GM19239 (cell line): ENCODE measurements at places on chromosomes 4 and X.

- peak; percentile 33 for DNase-seq
Observed at GRCh38 chr4:184955636-184956035, 62.7 kb upstream of the HELT start.

GRCh38 chr4:38310446-38311043 is 350.3 kb downstream of the PTTG2 start:
- peak; percentile 58 for DNase-seq

DNA sequence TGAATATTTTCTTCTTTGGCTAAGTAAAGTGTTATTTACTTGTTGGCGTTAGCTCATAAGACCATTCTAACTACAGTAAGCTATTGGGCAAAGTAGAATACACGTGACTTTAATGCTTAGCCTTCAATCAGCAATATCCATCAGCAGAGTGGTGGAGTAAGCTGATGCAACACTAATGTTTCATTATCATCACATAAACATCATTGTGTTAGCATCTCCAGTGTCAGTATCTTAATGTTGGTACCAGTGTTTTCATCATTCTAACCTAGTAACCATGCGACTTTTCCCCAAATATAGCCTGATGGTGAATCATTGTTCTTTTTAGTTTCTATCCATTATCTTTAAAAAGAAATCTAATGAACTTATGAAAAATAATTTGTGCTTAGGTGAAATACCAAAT is 48.5 kb downstream of the APOOL start:
- DNase-seq: no peak

- no peak for DNase-seq
Observed at GRCh38 chrX:39309721-39310152, 508.5 kb downstream of the MID1IP1 start.

DNA sequence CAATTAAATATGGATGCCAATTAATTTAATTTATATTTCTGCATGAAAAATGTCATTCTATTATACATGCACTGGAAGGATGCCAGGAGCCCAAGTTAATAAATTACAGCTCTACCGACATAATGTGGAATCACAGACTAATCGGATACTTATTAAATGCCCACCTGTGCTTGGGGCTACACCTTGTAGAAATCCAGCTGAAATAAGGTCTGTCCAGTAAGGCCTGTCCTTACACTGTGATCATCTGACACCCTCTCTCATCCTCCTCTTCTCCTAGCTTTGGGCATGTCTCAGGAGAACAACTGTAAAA is 6.0 kb upstream of the SHISA3 start:
- no peak for DNase-seq

DNA sequence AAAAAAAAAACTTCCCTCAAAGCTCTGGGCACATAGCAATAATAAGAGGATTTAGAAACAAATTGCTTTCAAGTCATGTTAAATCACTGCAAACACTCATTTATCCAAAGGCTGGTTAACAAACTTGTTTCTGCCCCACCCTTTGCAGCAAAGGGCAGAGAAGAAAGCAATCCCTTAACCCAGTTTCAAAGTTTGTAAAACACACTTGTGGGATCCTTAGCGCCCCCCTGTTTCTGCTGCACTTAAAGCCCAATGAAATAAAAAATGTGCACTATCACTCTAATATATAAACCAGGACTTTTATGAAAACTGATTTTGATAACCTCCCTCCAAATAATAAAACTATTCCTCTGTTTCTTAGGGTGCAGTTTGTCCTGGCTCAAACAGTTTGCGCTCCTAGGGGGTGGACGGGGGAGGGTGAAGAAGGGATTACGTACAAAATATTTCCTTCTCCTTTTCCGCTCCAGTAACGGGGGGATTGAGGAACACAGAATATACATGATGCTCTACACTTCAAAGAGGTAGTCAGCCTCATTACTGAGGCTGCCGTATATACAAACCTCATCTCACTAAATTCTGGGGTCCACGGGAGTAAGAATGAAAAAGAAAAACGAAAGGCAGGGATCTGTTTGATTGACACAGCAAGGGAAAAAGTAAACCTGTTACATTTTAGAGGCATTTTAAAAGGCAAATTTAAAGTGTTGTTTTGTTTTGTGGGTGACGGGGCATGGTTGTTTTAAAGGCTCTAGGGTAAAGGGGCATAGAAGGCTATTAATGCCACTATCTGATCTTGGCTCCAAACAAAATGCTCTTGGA is 3.1 kb upstream of the PCDH10 start:
- DNase-seq: no peak

DNA sequence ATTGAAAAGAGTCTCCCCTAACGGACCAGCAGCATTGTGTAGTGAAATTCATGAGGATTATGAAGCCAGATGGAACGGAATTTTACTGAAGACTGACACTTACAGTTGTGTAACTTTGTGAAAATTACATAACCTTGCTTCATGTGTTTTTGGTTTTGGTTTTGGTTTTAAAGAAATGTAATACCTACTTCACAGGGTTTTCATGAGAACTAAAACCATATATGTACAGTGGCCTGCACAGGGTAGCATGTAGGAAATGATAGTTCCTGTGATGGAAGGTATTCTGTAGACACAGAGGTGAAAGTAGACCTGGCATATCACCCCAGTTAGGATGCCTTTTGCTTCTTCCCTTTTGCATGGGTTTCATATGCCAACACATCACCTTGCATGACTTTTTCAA is 247.0 kb downstream of the BANK1 start:
- DNase-seq: no peak

GRCh38 chrX:24842486-24842885 is 148.8 kb downstream of the POLA1 start:
- DNase-seq: no peak

DNA sequence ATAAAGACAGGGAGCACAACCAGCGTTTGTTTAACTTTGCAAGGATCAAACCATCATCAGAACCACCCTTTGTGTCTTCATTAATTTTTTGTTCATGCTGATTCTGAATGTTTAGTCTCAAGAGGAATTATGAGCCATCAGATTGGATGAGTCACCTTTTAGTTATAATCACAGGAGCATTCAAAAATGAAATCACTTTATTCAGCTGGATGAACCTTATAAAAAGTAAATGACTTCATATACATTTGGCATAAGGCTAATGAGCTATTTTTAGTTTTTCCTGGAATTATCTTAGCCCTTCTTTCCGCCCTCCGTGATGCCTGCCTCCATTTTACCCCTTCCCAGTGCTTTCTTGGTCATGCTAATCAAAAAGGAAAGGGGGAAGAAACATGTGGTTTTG is 103.6 kb downstream of the SORBS2 start:
- DNase-seq: no peak

GRCh38 chr4:152028131-152028530 is 267.3 kb upstream of the GATB start:
- DNase-seq: no peak

GRCh38 chrX:45762699-45763647 is 562.3 kb upstream of the DIPK2B start:
- DNase-seq: no peak

DNA sequence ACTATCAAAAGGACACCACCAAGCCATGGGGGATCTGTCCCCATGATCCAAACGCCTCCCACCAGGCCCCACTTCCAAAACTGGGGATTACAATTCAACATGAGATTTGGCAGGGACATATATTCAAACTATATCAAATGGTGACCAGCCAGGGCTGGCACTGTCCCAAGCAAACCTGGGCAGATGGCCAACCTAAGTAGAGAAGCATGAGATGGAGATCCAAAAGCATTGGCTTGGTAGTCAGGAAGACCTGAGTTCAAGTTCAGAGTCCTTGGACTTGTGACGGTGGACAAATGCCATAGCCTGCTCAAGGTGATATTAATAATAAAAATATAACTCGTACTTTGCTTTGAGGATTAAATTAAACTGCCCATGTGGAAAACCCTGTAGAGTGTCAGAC is 79.2 kb upstream of the HS3ST1 start:
- DNase-seq: no peak

DNA sequence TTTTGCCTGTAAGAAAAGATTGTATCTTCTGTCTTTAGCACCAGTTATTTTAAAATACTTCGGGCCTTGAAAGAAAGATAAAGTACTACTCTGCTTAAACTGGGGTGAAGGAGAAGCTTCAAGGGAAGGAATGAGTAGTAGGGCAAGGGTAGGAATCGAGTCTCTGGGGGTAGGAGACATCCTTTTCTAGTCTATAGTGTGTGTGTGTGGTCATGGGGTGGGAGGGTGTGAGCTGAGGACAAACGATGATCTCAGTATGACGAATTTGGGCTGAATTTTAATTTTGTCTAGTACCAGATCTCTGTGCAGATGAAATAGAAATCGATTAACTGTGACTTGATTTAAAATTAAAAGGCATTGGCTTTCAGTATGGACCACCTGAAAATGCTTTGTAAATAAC is 3.3 kb upstream of the MYOZ2 start:
- no peak for DNase-seq

DNA sequence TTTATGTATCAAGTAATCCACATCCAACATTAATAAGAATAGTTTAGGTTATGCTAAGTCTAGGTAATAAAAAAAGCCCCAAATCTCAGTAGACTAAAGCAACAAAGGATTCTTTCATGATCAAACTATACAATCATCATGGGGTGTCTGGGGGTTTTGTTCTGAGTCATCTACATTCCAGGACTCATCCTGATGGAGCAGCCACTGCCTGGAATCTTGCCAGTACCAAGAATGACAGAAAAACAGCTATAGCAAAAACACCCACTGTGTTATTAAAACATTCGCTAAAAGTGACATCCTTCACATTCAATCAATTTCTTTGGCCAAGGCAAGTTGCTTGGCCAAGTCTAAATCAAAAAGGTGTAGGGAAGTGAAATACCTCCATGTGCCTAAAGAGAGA is 3.9 kb upstream of the ARHGEF38 start:
- no peak for DNase-seq

DNA sequence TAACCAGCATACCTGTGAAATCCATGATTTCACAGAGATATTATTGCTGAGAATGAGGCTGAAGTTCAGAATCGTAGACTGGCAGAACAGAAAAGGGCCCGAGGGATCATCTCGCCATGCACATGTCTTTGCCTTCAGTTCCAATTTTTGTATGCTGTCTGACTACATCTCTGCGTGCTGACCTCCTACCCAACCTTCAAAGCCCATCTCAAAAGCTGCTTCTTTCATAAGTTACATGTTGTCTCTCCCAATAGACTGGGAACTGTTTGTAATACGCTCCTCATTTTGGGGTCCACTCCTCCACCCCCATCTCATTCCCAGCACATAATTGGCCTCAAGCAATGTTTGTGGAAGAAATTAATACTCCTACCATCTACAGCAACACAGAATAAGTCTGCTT is 78.2 kb downstream of the RTL5 start:
- DNase-seq: no peak

- DNase-seq: no peak
Observed at GRCh38 chr4:116531870-116532269, 553.5 kb downstream of the TRAM1L1 start.
